Stimulated activated CD8-positive, alpha-beta memory T cell treated with anti-CD3 and anti-CD28 coated beads, Interleukin-7, amount 100 ng/mL, for 1 hour (primary cell): ENCODE measurements at places on chromosomes 6 and 20.

DNA sequence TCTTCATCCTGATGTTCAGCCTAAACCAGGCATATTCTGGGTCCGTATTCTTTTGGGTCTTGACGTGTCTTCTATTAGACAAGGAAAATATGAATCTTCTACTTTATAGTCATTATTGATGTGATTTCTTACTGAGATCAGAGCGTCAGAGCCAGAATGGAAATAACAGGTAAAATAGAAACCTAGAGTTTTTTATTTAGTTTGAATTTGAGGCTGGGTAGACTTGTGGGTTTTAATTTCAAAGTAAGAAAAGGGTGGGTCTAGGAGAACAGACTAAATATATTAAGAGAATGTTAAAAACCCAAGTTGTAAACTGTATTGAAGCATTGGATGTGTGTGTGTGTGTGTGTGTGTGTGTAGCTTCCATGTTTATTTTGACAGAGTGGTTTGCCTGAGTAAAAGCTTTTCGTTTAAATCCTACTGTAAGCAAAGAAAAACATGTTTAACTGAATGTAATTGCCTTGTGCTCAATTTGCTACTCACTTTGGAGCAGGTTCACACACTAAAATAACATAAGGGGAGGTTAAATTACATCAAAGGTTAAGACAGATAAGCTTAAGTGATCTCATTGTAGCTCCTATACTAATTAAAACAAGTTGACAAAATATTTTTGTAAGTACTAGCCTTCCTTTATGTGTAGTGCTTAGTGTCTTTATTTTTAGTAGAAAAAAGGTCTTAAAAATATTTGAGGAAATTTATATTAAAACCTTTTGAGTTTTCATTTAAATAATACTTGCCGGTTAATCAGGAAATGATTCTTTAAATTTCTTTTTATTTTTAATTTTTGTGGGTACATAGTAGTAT lies 17.4 kb downstream of the HECA start:
- DNase-seq: no peak

DNA sequence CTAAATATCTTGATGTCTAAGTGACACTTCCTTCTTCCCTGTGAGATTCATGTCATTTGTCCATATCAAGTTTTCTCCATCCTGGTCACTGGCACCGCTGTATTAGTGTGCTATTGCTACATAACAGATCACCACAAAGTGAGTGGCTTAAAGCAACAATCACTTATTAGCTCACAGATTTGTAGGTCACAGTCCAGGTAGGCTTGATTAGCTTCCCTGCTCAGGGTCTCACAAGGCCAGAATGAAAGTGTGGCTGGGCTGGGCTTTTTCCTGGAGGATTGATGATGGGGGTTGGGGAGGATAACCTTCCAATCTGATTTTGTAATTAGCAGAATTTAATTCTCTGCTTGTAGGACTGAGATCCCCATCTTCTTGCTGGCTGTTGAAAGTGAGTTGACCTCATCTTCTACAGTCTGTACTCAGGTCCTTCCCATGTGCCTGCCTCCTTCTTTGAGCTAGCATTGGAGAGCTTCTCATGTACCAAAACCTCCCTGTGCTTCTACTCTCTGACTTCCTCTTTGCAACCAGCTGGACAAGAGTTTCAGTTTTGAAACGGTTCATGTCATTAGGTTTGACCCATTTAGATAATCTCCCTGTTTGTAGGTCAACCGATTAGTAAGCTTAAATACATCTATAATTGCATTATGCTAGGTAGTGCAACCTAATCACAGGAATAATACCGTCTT lies 152.4 kb upstream of the MAN1A1 start:
- no peak for DNase-seq

- DNase-seq: no peak
Measured at GRCh38 chr6:140269591-140270165, 895.2 kb upstream of the CITED2 start.

DNA sequence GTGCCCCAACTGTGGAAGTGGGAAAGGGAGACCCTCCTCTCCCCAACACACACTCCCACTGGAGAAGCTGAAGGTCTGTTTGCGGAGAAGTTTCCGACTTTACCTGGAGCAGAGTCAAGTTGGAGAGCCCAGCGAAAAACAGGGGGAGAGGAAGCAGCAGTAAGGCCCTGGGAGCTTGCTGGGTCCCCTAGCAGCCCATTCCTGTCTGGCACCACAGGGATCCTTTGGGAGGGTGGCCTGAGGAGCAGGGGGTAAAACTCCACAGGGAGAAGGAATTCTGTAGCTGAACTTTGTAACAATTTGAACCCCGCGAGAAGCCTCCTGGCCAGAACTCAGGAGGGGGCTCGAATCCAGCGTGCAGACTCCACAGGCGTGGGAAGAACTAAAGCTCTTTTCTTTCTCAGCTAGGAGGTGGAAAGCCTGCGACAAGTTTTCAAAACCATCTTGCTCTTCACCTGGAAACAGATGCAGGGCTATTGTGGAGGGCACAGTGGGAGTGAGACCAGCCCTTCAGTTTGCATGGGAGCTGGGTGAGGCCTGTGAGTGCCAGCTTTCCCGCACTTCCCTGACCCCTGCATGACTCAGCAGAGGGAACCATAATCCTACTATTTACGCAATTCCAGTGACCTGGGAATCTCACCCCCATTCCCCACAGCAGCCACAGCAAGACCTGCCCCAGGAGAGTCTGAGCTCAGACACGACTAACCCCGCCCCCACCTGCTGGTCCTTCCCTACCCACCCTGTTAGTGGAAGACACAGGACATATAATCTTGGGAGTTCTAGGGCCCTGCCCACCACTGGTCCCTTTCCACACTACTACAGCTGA lies 25.8 kb downstream of the SERPINB9 start:
- no peak for DNase-seq

DNA sequence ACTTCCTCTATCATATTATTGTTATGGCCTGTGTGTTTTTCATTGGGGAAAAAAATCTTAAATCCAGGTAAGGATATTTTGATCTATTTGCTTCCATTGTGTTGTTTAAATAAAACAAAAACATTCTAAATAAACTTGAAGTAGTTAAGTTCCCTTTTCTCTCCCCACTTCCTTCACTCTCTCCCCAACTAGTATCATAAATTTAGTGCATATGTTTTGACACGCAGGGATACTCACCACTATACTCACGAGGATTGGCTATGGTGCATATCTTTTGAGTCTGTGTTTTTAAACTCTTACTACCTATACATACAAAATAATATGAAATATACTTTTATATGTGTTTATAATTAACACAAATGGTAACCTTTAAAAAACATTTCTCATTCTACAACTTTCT lies 5.2 kb downstream of the TTLL9 start:
- DNase-seq: no peak

- DNase-seq: no peak
Measured at GRCh38 chr6:110183292-110183885, 3.2 kb downstream of the CDC40 start.

- DNase-seq: no peak
Measured at GRCh38 chr6:112802144-112802543, 455.0 kb downstream of the RFPL4B start.

DNA sequence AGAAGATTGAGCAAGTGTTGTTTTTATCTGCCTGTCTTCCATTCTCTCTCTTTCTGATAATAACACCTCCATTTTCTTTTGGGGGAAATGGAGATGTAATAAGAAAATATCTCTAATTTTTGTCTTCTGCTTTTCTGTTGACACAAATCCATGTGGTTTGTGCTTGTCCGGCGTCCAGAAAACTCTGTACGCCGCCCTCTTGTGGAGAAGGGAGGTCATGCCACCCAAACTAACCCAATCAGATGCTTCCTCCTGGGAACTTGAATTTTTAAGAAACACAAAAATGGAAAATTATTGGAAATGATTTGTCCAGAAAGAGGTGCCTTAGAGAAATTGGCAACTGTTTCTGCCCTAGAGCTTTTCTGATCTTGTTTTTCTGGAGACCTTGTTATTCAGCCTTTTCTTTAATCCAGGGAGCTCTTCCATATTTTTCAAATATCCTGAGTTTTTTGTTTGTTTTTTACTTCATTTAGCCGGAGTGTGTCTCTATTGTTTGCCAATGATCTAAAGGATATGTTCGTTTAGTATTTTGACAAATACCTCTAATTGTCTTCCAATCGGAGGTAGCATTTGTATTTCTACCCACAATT lies 17.8 kb upstream of the FNDC1 start:
- peak; percentile 4 for DNase-seq
